Urinary bladder (tissue), 4 donors: ENCODE measurements at places on chromosomes 7 and 10. TPM values are rescaled to one million over a fixed set of nuclear protein-coding genes. Genes with fewer than 3 reads are reported as not detected.

DNA sequence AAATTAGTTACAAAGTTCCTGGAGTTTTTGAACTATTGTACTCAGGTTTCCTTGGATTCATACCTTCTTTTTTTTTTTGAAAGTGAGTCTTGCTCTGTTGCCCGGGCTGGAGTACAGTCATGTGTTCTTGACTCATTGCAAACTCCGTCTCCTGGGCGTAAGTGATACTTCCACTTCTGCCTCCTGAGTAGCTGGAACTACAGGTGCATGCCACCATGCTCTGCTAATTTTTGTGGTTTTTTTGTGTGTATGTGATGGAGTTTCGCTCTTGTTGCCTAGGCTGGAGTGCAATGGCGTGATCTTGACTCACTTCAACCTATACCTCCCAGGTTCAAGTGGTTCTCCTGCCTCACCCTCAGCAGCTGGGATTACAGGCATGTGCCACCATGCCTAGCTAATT is 22.3 kb downstream of the MCM10 start:
- DNase-seq: no peak

DNA sequence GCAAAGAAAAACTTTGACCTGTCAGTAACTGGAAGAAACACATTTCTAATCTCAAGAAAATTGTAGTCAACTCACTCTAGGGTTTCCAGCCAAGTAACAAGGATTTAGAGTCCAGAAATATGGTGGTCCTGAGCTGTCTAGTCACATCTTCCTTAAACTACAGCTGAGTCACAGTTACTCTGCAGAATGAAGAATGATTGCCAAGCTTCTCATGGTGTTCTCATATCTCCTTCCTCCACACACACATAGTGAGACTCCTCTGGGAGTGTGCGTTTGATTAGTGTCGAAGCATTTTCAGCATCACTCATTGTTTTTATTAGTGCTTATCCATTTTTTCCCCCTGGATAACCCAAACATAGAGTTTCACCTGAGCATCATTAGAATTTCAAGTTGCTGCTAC is 93.1 kb upstream of the CXCL12 start:
- DNase-seq: no peak

DNA sequence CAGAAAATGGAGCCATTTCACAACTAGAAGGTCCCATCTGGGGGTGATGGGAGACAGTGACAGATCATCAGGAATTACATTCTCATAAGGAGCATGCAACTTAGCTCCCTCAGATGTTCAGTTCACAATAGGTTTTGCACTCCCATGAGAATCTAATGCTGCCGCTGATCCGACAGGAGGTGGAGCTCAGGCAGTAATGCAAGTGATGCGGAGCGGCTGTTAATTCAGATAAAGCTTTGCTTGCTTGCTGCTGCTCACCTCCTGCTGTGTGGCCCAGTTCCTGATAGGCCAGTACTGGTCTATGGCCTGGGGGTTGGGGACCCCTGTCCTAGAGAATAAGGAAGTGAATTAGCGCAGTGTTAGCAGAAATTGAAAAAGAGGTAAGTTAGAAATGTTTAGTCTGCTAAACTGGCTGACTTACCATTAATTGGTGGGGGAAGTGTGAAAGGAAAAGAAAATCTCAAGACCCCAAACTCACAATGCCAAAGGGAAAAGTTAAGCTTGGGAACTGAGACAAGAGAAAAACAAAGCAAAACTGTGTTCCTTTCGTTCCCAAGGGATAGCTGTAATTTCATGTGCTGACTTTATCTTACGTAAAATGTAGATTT is 76.4 kb downstream of the LYZL2 start:
- no peak for DNase-seq

- no peak for DNase-seq
Measured at GRCh38 chr7:93378131-93378760, 146.1 kb downstream of the VPS50 start.

Gene KNDC1
- total RNA-seq: 1.2 TPM

- no peak for DNase-seq
Measured at GRCh38 chr10:15791816-15792524, 68.3 kb downstream of the MINDY3 start.
